ENCODE measurements at places on chromosomes 2 and 18. TPM values are rescaled to one million over a fixed set of nuclear protein-coding genes. Genes with fewer than 3 reads are reported as not detected.

The MYO5B gene
- total RNA-seq, result 13.5 TPM

The EMILIN2 gene
- total RNA-seq, result 22.6 TPM

The CNTNAP5 gene
- not detected for total RNA-seq

The KCNG2 gene
- total RNA-seq, result 1.5 TPM

The KYNU gene
- total RNA-seq, result 1.8 TPM

The ROCK1 gene
- 95.4 TPM for total RNA-seq

The CHRND gene
- total RNA-seq, result not detected

The DNPEP gene
- 51.2 TPM for total RNA-seq

The MBOAT2 gene
- 16.8 TPM for total RNA-seq

The DCAF17 gene
- total RNA-seq, result 27.3 TPM

The C18orf54 gene
- 1.6 TPM for total RNA-seq

DNA sequence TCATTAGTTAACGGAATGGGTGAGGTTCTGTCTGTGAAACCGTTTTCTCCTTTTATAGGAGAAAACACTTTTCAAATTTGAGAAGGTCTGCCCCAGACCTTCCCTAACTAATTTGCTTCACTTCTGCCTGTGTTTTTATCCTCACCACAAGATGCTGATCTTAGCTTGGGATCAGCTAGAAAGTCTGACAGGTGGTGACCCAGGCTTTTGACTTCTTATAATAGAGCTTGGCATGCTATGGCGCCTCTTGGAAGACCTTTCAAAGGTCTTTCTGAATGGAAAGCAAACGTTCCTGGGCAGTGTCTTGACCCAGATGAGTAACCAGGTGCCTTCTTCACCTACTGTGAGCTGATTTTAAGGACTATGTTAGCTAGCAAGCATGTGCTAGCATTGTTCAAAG, 91.4 kb downstream of the LYPD6 start:
- no peak overlapping the region for H3K4me3 ChIP-seq
- no peak overlapping the region for H3K27ac ChIP-seq
- H3K36me3 ChIP-seq, result no peaks in the 10 kb centered on the region
- DNase-seq, result no peak
- no peaks in the 10 kb centered on the region for H3K27me3 ChIP-seq
- no peaks in the 10 kb centered on the region for H3K4me1 ChIP-seq

- H3K36me3 ChIP-seq, result no peaks in the 10 kb centered on the region
- H3K27ac ChIP-seq, result no peak overlapping the region
- no peak for DNase-seq
- H3K4me1 ChIP-seq, result peaks cover 6% of the 10 kb centered on the region
These were observed 46.3 kb downstream of the COPS8 start for GRCh38 chr2:237131749-237132533.

- no peaks in the 10 kb centered on the region for H3K4me1 ChIP-seq
- H3K27ac ChIP-seq, result no peak overlapping the region
- H3K4me3 ChIP-seq, result no peak overlapping the region
These were observed 59.1 kb downstream of the ARL4C start for GRCh38 chr2:234437642-234438304.

GRCh38 chr2:241762321-241762932, 14.2 kb upstream of the GAL3ST2 start:
- no peak overlapping the region for H3K4me3 ChIP-seq
- H3K36me3 ChIP-seq, result peaks cover 17% of the 10 kb centered on the region
- no peak overlapping the region for H3K27ac ChIP-seq

DNA sequence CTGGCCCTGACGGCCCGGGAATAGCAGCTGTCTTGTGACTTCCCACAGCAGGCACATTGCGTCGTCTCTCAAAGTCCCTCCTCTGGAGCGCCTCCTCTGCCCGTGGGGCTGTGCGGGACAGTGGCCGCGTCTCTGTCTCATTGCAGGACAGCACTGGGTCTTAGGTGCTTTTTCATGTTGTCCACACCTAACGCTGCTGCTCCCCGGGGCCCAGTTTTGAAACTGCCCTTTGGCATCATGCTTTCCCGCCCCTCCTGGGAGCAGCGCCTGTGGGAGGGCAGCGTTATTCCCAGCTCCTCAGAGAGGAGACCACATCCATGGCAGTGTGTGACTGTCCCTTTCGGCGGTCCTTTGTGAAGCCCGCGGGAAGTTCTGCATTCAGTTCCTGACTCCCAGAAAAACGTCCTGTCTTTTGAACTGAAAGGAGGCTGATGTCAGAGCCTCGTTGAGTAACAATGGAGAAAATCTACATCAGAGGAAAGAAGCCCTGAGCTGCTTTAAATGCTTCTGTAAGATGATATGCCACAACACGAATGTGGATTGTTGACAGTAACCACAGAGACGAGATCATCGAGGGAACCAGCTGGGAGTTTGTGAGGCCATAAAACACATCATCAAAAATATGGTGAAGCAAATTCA, 226.0 kb downstream of the FAM210A start:
- H3K4me1 ChIP-seq, result peaks cover 48% of the 10 kb centered on the region
- H3K27ac ChIP-seq, result peak overlapping the region; percentile 80
- H3K4me3 ChIP-seq, result peak overlapping the region; percentile 46
- DNase-seq, result no peak
- H3K36me3 ChIP-seq, result no peaks in the 10 kb centered on the region

GRCh38 chr2:120656273-120656950, 79.3 kb upstream of the GLI2 start:
- H3K4me1 ChIP-seq, result peaks cover 24% of the 10 kb centered on the region
- no peaks in the 10 kb centered on the region for H3K36me3 ChIP-seq
- no peak overlapping the region for H3K4me3 ChIP-seq
- no peak for DNase-seq

DNA sequence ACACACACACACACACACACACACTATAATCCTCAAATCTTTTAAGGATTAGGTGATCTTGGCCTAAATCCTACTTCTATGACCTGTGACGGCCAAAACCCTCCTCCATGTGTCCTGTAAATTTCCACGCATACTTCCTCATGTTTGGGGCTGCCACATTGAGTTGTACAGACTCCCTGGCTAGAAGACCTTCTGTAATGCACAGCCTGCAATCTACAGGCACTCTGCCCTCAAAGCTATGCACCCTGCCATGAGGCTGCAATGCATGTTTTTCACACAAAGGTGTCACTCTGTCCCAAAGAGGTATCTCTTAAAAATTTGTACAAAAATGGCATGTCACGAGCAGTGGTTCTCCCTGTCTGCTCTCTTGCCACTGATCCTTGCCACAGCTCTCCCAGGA, 26.4 kb upstream of the B4GALT6 start:
- H3K4me1 ChIP-seq, result peaks cover 7% of the 10 kb centered on the region
- H3K4me3 ChIP-seq, result no peak overlapping the region
- H3K27me3 ChIP-seq, result no peaks in the 10 kb centered on the region
- no peak for DNase-seq
- no peak overlapping the region for H3K27ac ChIP-seq

- H3K27ac ChIP-seq, result no peak overlapping the region
- peaks cover 26% of the 10 kb centered on the region for H3K4me1 ChIP-seq
These were observed 29.1 kb downstream of the TMEM131 start for GRCh38 chr2:97966545-97967215.

DNA sequence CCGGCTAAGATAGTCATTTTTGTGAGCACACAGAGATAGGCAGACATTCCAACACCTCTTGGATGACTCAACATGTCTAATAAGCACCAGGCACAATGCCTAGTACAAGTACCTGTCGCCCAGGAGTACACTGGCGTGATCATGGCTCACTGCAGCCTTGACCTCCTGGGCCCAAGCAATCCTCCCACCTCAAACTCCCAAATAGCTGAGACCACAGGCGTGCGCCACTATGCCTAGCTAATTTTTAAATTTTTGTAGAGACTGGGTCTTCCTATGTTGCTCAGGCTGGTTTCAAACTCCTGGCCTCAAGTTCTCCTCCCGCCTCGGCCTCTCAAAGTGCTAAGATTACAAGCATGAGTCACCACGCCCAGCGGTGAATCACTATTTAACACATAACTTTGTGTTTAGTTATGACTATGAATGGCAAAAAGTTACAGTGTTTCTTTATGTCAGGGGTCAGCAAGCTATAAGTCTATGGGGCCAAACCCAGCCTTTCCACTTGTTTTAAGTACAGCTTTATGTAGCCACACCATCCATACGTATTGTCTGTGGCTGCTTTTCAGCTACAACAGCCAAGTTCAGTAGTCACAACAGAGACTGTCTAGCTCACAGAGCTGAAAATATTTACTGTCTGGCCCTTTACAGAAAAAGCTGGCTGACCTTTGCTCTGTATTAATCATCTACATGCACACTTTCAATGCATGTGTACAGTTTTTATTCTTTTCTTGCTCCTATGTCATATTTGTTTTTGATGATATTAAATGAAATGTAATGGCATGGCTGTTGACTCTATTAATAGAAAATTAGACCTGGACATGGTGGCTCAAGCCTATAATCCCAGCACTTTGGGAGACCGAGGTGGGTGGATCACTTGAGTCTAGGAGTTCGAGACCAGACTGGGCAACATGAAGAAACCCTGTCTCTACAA, 18.7 kb downstream of the ORC2 start:
- no peaks in the 10 kb centered on the region for H3K27me3 ChIP-seq
- peaks cover 44% of the 10 kb centered on the region for H3K36me3 ChIP-seq
- no peak for DNase-seq
- H3K4me1 ChIP-seq, result no peaks in the 10 kb centered on the region

DNA sequence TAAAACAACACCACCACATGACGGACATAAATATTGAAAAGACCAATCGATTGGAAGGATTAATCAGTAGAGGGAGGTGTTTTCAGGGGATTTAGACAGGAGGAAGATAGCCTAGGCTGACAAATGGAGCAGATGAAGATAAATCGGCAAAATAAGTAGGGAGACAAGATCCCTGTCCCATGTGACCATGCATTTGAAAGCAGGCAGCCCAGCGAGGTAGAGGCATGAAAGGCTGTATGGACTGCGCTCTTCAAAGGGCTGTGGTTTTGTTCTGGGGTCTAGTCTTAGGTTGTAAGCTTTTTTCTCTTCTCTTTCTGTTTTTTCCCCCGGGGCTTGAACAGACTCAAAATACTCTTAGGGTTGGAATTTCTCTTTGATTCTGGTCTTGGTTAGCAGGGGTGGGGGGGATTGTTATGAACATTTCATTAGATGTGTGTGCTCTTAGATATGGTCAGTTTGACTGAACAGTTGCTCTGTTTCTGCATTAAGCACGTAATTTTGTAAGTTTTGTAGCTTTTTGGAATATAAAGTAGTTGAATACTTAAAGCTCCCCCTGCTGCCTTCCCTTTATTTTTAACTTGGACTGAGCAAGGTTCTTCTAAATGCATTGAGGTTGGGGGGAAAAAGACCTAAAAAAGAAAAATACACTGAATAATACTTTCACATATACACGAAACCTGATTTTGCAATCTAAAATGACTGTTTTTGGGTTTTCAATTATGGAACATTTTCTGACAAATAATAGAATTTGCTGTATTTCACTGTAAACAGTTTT, 32.2 kb downstream of the ZNF532 start:
- peak overlapping the region; percentile 78 for H3K27ac ChIP-seq
- no peaks in the 10 kb centered on the region for H3K27me3 ChIP-seq
- H3K4me3 ChIP-seq, result no peak overlapping the region

DNA sequence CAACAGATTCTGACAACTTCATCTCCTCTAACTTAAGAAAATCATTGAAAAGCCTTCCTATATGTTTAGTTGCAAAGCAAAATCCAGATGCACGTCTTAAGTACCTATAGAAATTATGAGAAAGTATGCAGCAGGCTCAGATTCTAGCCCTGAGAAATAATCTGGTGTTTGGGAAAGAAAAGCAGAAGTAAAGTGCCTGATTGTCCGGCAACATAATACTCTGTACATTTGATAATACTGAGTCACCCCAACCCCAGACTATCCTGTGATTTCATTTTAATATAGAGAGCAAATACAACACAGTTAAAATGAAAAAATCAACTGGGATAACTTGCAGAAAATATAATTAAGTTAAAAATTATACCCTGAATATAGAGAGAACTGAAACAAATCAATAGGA, 13.5 kb downstream of the RFX8 start:
- no peaks in the 10 kb centered on the region for H3K27me3 ChIP-seq
- no peak overlapping the region for H3K4me3 ChIP-seq
- peaks cover 16% of the 10 kb centered on the region for H3K4me1 ChIP-seq
- DNase-seq, result no peak
- no peak overlapping the region for H3K27ac ChIP-seq

- no peak overlapping the region for H3K27ac ChIP-seq
- no peaks in the 10 kb centered on the region for H3K27me3 ChIP-seq
- H3K4me1 ChIP-seq, result no peaks in the 10 kb centered on the region
- no peak overlapping the region for H3K4me3 ChIP-seq
- no peak for DNase-seq
These were observed 1.4 kb downstream of the BOD1L2 start for GRCh38 chr18:57148263-57148662.

DNA sequence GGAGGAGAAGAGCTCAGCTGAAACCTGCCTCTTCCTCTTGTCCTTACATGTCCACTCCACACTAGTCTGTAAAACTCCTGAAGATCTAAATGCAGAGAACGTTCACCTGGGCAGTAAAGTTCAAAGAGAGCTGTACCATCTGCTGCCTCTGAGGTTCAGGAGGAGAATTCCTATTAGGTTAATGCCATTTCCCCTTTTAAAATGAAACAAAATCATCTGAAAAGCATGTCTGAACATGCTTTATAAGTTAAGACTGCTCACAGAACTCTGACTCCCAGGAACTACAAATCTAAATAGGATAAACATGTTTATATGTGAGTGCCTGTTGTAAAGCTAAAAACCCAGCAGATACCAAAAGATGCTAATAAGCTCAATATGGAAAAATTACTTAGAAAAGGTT, 164.4 kb downstream of the AFF3 start:
- H3K27ac ChIP-seq, result no peak overlapping the region
- no peak for DNase-seq
- no peaks in the 10 kb centered on the region for H3K27me3 ChIP-seq
- H3K4me3 ChIP-seq, result no peak overlapping the region
- no peaks in the 10 kb centered on the region for H3K4me1 ChIP-seq

DNA sequence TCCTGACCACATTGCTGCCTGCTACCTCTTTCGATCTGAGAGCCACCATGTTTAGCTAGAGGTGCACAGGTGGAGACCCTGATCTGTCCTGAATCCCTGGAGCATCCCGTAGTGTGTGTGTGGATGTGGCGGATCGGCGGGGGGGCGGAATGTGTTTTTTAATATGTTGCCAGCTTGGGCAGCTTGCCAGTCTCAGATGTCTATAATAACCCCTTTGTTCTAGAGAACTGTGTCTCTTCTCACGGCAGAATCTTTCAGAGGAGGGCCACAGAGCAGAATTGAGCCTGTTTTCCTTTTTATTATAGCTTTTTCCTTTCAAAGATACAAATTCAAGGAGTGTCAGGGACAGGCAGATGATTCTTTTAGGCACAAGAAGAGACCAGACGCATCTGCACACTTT, 934.1 kb upstream of the KLHL29 start:
- no peaks in the 10 kb centered on the region for H3K4me1 ChIP-seq
- no peak overlapping the region for H3K27ac ChIP-seq
- no peak overlapping the region for H3K4me3 ChIP-seq
- no peaks in the 10 kb centered on the region for H3K36me3 ChIP-seq

GRCh38 chr18:42758852-42759251, 356.6 kb downstream of the RIT2 start:
- H3K36me3 ChIP-seq, result no peaks in the 10 kb centered on the region
- no peak for DNase-seq
- no peak overlapping the region for H3K27ac ChIP-seq
- H3K4me1 ChIP-seq, result no peaks in the 10 kb centered on the region

GRCh38 chr18:26465431-26465830, 82.9 kb downstream of the KCTD1 start:
- no peaks in the 10 kb centered on the region for H3K4me1 ChIP-seq
- no peak overlapping the region for H3K4me3 ChIP-seq
- H3K36me3 ChIP-seq, result no peaks in the 10 kb centered on the region
- no peak overlapping the region for H3K27ac ChIP-seq
- no peak for DNase-seq
- no peaks in the 10 kb centered on the region for H3K27me3 ChIP-seq

- H3K4me1 ChIP-seq, result no peaks in the 10 kb centered on the region
- H3K27ac ChIP-seq, result no peak overlapping the region
- DNase-seq, result no peak
- H3K36me3 ChIP-seq, result no peaks in the 10 kb centered on the region
- H3K4me3 ChIP-seq, result no peak overlapping the region
These were observed 274.0 kb upstream of the SPRED2 start for GRCh38 chr2:65706411-65706810.

All from thoracic aorta (tissue), 2 donors.